Immature natural killer cell (primary cell): ENCODE measurements at places on chromosomes 5 and 9. TPM values are rescaled to one million over a fixed set of nuclear protein-coding genes. Genes with fewer than 3 reads are reported as not detected.

CDH18 gene
- not detected for polyA plus RNA-seq

TAL2 gene
- polyA plus RNA-seq = not detected

NMUR2 gene
- polyA plus RNA-seq = not detected

MAML1 gene
- polyA plus RNA-seq = 8.5 TPM

ZDHHC11B gene
- polyA plus RNA-seq = not detected

SPINK13 gene
- not detected for polyA plus RNA-seq

FIBCD1 gene
- not detected for polyA plus RNA-seq

TMEM171 gene
- polyA plus RNA-seq = 3.5 TPM

JAKMIP2 gene
- polyA plus RNA-seq = 18.4 TPM

OTULINL gene
- 77.8 TPM for polyA plus RNA-seq

CTSL gene
- polyA plus RNA-seq = not detected

POLR1E gene
- 19.3 TPM for polyA plus RNA-seq
